Kidney (tissue), 22 donors: ENCODE measurements at places on chromosomes 1 and 21.
A peak's percentile ranks its signal among the peaks of the same experiment; 100 is the strongest.

DNA sequence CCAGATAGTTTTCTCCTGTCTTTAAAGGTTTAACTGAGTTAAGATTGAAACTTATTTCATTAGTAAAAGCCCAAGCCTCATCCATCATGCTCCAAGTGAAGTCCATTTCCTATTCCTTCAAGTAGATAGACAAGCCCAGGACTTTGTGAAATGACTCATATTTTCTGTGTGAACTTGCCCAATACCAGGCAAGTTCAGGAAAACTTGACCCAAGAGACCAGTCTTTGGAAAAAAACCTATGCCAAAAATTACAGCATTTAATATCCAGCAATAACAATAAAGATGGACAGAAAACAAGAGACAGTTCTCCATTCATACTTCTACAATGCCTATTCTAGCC, 405 bp upstream of the RAB29 start:
- no peaks in the 10 kb centered on the region for H3K4me1 ChIP-seq
- no peak overlapping the region for H3K27ac ChIP-seq
- no peaks in the 10 kb centered on the region for H3K36me3 ChIP-seq
- no peak for DNase-seq
- peaks cover 4% of the 10 kb centered on the region for H3K27me3 ChIP-seq
- peak overlapping the region; percentile 95 for H3K4me3 ChIP-seq

DNA sequence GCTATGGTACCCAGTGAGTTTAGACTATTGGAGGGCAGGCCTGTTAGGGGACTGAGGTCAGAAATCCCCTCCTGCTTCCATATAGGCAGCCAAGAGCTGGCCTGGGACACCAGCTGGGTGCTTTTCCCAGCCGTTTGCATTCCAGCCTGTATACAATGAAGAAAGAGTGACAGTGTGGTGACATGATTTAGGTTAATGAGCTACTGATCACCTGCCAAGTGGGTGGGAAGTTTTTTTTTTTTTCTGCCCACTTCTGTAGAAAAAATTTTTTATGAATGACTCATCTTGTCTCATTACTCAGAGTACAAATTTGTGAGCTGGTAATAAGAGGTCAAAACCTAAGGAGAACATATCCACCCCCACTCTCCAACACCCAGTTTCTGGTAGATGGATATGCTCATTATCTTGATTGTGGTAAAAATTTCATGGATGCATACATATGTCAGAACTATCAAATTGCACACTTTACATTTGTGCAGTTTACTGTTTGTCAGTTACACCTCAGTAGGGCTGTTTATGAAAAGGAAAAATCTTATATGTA, 16.4 kb upstream of the CGN start:
- no peak overlapping the region for H3K4me3 ChIP-seq
- H3K27me3 ChIP-seq: no peaks in the 10 kb centered on the region
- no peak overlapping the region for H3K27ac ChIP-seq
- H3K4me1 ChIP-seq: no peaks in the 10 kb centered on the region

GRCh38 chr1:179327679-179328078, 34.1 kb downstream of the SOAT1 start:
- no peaks in the 10 kb centered on the region for H3K27me3 ChIP-seq
- no peaks in the 10 kb centered on the region for H3K4me1 ChIP-seq
- no peak overlapping the region for H3K27ac ChIP-seq

DNA sequence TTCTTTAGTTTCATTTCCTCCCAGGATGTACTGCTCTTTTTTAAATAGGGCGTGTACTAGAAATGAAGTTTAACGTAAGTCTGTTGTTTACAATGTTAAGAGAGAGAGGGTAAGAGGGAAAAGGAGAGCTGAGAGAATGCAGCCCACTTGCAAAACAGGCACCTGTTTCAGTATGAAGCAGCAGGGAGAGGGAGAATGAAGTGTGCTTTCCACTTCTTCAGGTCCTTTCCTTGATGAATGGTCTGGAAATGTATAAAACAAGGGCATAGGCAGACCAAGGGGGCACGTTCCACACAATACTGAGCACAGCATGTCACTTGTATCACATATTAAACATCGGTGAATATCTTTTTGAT, 2.0 kb downstream of the KCNA3 start:
- peaks cover 37% of the 10 kb centered on the region for H3K27me3 ChIP-seq
- H3K4me1 ChIP-seq: no peaks in the 10 kb centered on the region
- no peak overlapping the region for H3K27ac ChIP-seq
- no peak for DNase-seq
- H3K36me3 ChIP-seq: no peaks in the 10 kb centered on the region
- no peak overlapping the region for H3K4me3 ChIP-seq

- H3K4me1 ChIP-seq: no peaks in the 10 kb centered on the region
- H3K4me3 ChIP-seq: no peak overlapping the region
- H3K27me3 ChIP-seq: no peaks in the 10 kb centered on the region
- DNase-seq: no peak
Observed at GRCh38 chr1:245051349-245052221, 103.2 kb upstream of the KIF26B start.

GRCh38 chr1:236893626-236894545, 98.8 kb downstream of the MTR start:
- H3K4me1 ChIP-seq: no peaks in the 10 kb centered on the region
- no peak for DNase-seq
- no peaks in the 10 kb centered on the region for H3K27me3 ChIP-seq
- H3K4me3 ChIP-seq: no peak overlapping the region
- H3K27ac ChIP-seq: no peak overlapping the region
